ENCODE measurements at places on chromosomes 12 and 14.

GRCh38 chr12:110555577-110556406, 27.3 kb downstream of the PPTC7 start:
- no peak for DNase-seq

DNA sequence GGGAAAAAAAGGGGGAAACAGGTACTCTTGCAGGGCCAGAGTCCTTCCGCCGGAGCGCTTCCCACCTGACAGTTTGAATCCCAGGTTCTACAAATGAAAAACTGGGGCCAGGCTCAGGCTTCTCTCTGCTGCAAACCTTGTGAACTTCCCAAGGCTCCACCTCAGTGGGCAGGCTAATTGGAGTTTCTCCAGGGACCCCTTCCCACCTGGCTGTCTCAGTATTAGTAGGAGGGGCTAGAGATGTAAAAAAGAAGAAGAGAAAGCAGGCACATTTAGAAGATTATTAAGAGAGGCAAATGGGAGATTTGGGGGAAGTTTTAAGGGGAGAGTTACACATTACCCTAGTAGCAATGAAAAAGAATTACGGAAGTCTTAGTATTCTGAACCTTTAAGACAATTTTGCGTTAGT, 20.0 kb upstream of the CLEC2D start:
- DNase-seq, result no peak

DNA sequence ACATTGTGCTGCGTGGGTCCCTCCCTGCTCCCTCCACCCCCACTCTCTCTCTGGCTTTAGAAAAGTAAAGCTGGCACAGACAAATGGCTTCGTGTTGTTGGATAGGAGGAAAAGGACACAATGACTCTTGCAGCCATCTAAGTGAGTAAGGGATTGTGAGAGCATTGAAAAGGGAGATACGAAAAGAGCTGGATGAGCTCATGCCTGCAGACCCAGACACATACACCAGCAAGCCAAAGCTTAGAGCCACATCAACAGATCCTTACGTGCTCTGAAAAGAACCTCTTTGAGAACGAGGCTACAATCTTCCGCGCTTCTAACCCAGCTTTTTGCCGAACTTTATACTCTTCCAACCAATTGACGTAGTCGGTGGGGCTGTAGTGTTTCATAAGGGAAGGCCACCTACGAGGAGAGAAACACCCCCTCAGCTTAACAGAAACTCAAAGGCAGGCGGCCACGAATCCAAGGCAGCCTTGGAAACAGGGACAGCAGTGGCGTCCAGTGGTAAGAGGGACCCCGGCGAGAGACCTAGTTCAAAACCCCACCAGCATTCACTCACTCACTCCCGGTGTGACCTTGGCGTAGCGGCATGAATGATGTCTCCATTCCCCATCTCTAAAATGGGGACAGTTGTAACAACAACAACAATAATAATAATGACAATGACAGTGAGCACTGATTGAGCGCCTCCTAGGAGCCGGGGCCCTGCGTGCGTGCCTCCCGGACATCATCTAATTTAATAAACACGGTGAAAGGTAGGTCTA, 1.1 kb downstream of the FBXO21 start:
- no peak for DNase-seq

DNA sequence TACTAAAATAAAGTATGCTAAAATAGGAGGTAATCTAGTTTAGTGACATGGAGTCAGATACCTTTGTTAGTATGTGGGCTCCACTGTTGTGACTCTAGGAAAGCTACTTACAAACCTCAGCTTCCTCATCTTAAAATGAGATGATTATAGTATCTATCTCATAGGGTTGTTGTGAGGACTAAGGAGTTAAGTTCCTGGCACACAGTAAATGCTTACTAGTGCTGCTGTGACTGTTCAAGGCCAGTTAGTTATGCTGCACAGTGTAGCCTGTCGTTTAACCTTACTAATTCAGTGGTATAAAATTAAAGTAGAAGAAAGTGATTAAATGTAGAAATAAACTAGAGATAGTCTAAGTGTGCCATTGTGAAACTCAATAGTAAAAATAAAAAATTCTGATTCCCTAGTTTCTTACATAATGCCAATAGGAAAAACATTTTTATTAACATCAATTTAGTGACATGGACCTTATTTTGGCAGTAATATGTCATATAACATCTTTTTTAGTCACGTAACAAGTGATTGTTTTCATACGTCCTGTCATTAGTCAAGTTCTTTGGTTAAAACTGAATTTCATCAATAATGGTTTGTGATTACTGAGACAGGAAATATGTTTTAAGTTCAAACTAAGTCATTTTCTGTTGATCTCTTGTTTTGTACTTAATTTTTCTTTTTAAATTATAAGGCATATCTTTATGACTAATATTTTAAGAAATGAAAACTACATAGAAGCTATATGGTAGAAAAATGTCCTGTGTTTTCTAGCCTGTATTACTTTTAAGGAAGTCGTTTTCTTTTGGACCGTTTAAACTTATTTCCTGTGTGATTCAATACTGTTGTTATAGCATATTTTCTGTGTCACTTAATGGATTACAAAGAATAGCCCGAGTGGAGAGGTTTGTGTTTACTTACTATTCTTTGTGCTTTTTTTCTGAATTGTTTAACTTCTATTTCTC, 74.0 kb downstream of the PCNX1 start:
- no peak for DNase-seq

DNA sequence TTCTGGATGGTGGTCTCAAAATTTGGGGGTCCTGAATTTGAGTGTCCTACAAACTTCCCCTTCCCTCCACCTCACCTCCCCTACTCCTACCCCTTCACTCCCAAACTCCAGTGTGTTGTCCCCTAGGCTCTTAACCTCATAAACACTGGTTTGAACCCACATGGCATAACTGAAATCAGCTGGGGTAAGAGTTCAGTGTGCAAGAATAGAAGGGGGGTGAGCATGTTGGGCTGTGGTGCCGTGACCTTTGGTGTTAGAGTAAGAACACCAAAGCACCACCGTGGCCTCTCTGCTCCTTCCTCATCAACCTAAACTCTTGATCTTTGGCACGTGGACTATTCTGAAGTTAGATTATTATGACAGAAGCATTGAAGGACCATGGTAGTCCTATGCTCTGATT, 11.0 kb downstream of the PCBP2 start:
- DNase-seq, result no peak

GRCh38 chr12:19498099-19498498, 58.8 kb downstream of the AEBP2 start:
- DNase-seq, result no peak

GRCh38 chr12:128871516-128871892, 18.2 kb downstream of the GLT1D1 start:
- DNase-seq, result no peak

Data from stimulated activated effector memory CD8-positive, alpha-beta T cell treated with anti-CD3 and anti-CD28 coated beads, Interleukin-12 subunit alpha, Interleukin-12 subunit beta, amount 100 ng/mL, for 72 hours (primary cell).